ENCODE measurements at places on chromosomes 2 and 18.

- DNase-seq, result peak; percentile 35
Measured at GRCh38 chr18:60147323-60147722, 225.3 kb downstream of the MC4R start.

- DNase-seq, result no peak
Measured at GRCh38 chr18:23966909-23967308, 47.6 kb upstream of the TTC39C start.

DNA sequence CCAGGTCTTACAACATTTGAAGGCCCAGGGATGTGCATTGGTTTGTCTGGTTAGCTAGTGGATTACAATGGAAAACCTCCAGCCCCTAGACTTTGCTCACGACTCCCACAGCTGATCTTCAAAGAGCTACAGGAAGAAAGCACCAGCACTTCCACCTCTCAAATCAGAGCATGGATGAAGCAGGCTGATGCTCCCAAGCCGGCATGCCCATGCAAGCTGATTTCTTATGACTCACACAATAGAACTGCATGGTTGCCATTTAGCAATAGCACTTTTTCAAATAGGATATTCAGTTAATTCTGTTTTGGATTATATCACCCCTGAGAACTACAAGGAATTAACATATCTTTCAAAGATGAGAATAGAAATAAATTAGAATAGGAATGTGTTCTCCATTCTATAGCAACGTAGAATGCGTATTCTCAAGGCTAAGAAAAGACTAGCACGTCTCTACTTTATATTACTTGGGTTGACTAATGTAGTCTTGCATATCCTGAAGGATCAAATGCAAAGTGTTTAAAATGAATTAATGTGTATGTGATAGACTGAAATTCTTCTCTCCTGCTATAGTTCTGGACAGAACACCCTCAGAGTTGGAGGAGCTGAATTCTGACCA lies 292.4 kb downstream of the TRIB2 start:
- DNase-seq, result no peak

DNA sequence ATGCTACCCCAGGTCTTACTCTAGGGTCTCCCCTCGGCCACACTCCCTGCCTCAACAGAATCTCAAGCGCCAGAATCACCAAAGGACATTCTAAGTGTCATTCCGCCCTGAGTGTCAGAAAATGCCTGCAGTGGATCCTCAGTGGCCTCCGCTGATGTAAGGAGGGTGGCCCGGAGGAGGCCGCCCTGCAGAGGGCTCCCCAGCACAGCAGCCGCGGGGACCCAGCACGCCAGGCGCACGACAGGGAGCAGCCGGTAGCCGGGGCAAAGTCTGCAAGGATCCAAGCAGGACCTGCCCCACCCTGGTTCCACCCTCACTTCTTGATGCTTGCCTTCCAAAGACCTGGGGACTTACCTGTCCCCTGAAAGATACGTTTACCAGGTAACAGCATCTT lies 54.2 kb upstream of the ID2 start:
- no peak for DNase-seq

All from NAMALWA (cell line).